ENCODE measurements at places on chromosomes 7 and 10.
A peak's percentile ranks its signal among the peaks of the same experiment; 100 is the strongest.

GRCh38 chr10:32939296-32940111 is 18.5 kb downstream of the ITGB1 start:
- DNase-seq = no peak

DNA sequence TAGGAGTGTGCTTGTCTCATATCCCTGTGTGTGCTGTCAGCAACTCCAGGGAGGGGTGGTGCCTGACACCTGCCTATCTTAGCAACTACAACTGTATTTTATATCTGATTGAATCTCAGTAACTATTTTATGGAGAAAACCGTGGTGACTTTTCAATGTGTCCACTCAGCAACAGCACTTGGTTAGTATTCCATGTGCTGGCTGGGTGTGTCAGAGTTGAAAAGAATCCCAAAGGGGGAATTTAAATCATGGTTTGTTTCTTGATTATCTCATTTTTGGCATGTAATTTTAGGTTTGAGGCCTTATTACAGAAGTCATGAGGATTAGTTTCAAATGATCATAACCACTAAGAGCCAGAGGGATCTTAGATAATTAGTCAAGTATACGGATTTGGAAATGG is 425.7 kb upstream of the FZD8 start:
- DNase-seq = no peak

GRCh38 chr10:119595134-119595675 is 1.6 kb downstream of the TIAL1 start:
- no peak for DNase-seq

DNA sequence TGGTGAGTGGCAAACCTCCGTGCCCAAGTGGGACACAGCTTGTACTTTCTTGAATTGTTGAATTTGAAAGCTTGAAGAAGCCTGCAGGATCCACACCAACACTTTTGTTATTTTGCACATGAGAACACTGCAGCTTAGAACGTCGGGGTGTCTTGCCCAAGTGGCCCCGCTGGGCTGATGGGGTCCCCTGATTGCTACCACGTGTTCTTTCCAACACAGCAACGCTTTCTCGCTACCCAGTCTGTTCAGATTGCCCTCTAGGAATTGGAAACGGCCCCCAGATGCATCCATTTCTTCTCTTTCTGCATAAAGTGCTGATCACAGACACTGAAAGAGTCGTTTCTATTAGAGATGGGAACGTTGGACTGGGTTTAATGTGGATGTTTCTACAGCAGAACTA is 268.5 kb downstream of the ADARB2 start:
- no peak for DNase-seq

DNA sequence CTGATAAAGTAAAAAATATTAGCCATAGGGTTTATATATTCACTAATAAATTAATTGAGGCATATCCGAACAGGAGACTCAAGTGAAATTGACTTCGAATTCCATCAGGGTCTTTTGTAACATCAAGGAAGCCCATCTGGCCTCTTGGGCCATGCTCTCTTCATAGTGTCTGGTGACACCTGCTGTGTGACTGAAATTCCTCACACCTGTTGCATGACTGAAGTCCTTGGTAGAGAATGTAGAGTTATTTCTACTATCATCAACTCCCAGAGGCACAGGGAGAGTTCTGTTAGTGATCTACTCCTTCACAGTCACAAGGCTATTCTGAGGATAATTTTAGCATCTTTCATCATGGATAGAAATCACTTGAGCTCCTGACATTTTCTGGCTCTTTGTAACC is 138.3 kb upstream of the LSM8 start:
- DNase-seq = no peak

GRCh38 chr7:41912851-41913567 is 210.1 kb upstream of the INHBA start:
- DNase-seq = no peak

DNA sequence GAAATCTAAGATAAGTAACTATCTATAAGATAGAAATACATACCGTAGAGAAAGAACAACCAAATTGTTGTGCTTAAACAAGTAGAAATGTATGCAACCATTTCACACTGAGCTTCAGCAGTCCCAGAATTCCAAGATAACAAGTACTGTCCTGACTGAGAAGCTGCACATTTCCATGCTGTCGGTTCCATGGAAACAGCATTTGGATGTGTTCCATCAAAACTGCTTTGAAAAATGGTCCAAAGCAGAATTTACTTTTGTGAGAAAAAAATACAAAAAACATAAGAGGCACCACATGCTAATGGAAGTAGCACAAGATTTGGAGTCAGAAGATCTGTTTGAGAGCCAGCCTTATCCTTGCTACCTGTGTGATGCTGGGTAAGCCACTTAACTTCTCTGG is 92.6 kb downstream of the MTERF1 start:
- DNase-seq = no peak

- no peak for DNase-seq
Measured at GRCh38 chr7:74307738-74308505, 18.7 kb downstream of the CLIP2 start.

DNA sequence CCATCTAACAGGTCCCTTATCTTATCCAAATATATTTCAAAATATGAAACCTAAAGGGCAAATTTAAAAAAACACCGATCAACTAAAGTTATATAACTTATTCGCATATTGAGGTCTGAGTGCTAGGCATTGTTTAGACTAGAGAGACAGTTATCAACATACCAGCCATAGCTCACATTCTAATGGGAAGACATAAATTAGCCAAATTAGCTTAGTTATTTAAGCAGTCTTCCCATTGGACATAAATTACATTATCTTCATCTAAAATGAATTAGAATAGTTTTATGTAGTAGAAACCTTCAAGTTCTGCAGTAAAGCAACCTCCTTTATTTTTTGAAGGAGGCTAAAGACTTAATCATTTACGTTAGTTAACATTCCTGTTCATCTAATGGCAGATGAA is 17.4 kb downstream of the KIF5B start:
- no peak for DNase-seq

DNA sequence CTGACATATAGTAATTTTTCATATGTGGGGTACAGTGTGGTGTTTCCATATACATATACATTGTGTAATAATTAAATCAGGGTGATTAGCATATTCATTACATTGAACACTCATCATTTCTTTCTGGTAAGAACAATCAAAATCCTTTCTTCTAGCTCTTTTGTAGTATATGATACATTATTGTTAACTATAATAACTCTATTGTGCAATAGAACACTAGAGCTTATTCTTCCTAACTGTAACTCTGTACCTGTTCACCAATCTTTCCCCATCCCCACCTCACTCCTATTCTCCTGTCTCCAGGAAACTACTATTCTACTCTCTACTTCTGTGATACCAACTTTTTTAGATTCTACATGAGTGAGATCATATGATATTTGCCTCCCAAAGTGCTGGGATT is 9.4 kb downstream of the BZW2 start:
- no peak for DNase-seq

- DNase-seq = no peak
Measured at GRCh38 chr7:45153233-45153632, 4.4 kb upstream of the RAMP3 start.

DNA sequence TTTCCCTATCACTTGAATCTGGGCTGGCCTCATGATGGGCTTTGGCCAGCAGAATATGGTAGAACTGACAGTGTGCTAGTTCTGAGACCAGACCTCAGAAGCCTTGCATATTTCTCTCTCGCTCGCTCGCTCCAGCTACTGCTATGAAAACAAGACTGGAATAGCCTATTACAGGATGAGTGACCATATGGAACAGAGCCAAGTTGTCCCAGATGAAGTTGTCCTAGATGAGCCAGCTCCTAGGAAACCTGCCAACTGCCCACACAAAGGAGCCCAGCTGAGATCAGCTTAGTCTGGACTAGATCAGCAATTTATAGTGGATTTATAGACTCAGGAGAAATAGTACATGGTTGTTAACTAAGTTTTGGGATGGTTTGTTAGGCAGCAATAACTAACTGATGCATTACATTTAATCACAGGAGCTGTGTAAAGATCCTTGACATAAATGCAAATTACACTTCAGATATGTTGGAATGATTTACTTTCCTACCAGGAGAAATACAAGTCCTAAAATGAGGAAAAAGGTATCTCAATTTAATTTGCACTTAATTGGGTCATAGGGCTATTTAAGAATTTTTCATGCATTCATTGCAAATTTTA is 6.8 kb upstream of the HECW1 start:
- no peak for DNase-seq

- no peak for DNase-seq
Measured at GRCh38 chr10:103709341-103709920, 145.9 kb downstream of the SH3PXD2A start.

GRCh38 chr10:97371696-97372095 is 29.4 kb downstream of the RRP12 start:
- no peak for DNase-seq

- DNase-seq = no peak
Measured at GRCh38 chr10:50874723-50875122, 10.7 kb downstream of the A1CF start.

GRCh38 chr7:2913760-2914387 is 69.8 kb upstream of the GNA12 start:
- no peak for DNase-seq

GRCh38 chr7:110386913-110387312 is 704.0 kb upstream of the LRRN3 start:
- no peak for DNase-seq

GRCh38 chr7:74033372-74034311 is 5.7 kb downstream of the ELN start:
- no peak for DNase-seq

- no peak for DNase-seq
Measured at GRCh38 chr7:44056681-44057080, 8.7 kb downstream of the PGAM2 start.

DNA sequence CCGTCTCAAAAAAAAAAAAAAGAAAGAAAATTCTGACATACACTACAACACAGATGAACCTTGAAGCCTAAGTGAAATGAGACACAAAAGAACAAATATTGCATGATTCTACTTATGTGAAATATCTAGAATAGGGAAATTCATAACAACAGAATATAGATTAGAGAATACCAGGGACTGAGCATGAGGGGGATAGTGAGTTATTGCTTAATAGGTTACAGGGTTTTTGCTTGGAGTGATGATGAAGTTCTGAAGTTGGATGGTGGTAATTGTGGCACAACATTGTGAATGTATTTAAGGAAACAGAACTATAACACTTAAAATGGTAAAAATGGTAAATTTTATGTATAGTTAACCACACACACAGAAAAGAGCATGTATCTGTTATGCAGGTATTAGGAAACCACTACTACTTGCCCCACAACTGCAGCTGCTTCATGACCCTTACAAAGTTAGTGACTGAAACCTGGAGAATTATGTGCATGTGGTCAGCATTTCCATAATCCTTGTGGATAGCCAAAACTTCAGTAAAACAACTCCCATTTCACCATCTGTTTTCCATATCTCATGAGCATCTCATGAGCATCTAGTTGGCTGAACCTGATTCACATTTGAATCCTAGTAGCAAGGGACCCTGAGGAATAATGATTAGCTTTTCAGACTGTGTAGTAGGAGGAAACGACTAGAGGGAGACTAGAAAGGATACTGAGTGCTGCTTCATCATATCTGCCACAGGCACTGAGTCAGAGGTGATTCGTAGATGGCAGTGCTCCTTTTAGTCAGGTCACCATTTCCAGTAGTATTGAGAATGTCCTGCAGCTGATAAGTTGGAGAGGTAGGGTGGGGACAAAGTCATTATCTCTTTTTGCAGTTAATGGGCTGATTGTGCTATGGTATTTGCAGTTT is 26.3 kb downstream of the SAMD8 start:
- no peak for DNase-seq

GRCh38 chr10:64118736-64119135 is 597.5 kb downstream of the REEP3 start:
- no peak for DNase-seq

DNA sequence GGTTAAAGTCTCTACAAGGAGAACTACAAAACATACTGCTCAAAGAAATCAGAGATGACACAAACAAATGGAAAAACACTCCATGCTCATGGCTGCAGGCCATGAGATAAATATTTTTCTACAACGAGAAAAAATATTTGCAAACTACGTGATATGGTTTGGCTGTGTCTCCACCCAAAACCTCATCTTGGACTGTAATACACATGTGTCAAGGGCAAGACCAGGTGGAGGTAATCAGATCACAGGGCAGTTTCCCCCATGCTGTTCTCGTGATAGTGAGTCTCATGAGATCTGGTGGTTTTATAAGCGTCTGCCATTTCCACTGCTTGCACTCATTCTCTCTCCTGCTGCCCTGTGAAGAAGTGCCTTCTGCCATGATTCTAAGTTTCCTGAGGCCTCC is 57.8 kb downstream of the COA1 start:
- no peak for DNase-seq

- DNase-seq = no peak
Measured at GRCh38 chr7:83159731-83160130, 3.0 kb downstream of the PCLO start.

GRCh38 chr10:109040622-109041021 is 882.7 kb downstream of the XPNPEP1 start:
- no peak for DNase-seq

DNA sequence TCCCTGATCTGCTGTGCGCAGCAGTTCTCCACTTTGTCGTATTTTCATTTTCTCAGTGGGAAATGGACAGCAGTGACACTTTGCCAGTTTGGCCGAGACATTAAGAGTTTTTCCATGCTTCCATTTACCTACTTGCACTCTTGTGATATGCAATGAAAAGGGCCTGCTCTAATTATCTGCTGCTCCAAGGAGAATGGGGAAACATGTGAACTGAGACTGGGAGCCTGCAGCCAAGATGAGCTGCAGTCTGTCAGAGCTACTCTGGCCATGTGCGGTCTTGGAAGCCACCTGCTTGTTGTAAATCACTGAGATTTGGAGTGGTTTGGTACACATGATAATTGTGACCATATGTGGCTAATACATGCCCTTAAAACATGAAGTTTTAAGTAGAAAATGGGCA is 586.6 kb upstream of the POT1 start:
- no peak for DNase-seq

- no peak for DNase-seq
Measured at GRCh38 chr7:84107259-84107658, 87.3 kb downstream of the SEMA3A start.

DNA sequence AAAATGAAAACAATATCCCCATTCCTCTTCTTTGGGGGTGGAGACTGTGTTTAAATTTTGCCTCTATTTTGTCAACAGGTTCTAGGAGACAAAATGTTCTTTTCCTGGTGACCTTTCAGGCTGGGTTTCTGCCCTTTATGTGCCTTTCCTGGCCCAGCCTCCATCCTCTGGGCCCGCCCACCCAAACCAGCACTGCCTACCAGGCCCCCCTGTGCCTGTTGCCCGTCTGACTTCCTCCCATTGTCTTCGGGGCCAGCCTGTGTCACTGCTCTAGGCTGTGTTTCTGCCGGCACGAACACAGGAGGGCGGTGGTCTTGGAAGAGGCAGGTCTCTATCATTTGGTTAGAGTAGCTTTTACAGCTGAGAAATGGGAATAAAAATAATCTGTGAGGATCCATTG is 13.9 kb downstream of the TSPAN14 start:
- peak; percentile 63 for DNase-seq

GRCh38 chr10:61142987-61143386 is 199.0 kb upstream of the RHOBTB1 start:
- no peak for DNase-seq
